Stimulated activated CD4-positive, alpha-beta T cell treated with anti-CD3 and anti-CD28 coated beads, Interleukin-15, amount 100 ng/mL, for 48 hours (primary cell): ENCODE measurements at places on chromosomes 12 and 14.

GRCh38 chr12:5416571-5416970, 15.3 kb upstream of the NTF3 start:
- DNase-seq = no peak

DNA sequence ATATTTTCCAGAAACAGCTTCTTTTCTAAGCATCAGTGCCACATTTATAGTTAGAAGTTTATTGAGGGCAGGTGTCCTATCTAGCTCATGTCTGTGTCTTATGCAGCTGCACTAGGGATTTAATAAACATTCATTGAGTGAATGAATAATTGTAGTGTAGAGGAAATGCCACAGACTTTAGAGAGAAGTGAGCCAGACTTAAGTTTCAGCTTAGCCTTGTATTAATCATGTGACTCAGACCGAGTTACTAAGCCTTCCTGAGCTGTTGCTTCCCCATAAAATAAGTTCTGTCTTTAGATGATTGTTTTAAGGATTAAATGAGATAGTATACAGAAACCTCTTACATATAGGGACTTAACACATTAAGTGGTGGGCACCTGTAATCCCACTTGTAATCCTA, 236.1 kb upstream of the DDHD1 start:
- DNase-seq = no peak

DNA sequence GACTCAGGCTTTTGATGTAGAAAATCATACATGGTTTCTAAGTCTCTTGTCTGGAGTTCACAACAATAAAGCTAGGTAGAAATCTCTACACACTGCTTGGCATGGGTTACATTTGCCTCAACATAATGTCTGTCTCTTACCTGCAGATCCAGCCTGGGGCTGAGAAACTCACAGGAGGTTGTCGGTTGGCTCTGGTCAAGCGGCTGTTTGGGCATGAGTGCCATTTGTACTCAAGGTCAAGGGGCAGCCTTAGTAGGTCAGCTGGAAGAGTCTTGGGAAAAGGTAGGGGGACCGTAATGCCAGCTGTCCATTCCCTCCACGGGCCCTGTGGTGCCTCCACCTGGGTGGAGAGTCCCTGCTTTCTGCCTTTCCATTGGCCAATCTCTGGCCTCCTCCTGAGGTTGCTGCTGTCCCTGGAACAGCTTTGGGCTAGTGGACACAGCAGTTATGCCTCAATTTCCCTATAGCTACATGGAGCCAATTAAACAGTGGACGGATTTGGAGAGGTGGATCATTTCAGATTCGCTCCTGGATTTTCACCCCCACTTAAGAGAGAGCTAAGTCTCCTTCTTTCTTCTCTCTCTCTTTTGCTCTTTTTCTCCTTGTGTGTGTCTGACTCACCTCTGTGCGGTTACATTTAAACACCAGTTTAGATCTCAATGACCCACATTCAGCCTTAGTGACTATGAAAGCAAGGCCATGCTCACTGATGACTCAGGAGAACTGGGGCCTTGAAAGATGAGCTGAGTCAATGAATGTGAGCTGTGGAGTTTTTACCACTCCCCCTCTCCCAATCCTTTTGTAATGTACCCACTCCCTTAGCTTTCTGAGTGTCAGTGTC, 132.8 kb upstream of the HIF1A start:
- peak; percentile 34 for DNase-seq

- no peak for DNase-seq
These were observed 40.1 kb upstream of the WNK1 start for GRCh38 chr12:712172-712863.

DNA sequence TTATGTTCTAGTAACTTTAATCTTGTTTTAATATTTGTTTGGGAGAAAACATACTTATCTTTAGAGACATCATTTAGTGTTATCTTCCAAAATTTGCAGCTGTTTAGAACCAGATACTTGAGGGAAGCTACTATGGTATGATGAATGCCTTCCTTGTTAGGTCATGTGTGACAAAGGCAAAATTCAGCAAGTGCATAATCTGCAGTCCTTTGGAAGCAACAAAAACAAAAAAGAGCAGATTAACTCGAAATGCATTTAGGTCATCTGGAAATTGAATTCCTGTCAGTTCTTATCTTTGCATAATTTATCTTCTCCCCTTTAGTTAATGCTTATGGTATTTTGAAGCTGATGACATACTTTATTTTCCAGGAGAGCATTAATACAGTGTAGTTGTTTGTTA, 3.5 kb downstream of the FBXO34 start:
- DNase-seq = no peak

- no peak for DNase-seq
These were observed 46.2 kb upstream of the DIP2B start for GRCh38 chr12:50458606-50459005.

DNA sequence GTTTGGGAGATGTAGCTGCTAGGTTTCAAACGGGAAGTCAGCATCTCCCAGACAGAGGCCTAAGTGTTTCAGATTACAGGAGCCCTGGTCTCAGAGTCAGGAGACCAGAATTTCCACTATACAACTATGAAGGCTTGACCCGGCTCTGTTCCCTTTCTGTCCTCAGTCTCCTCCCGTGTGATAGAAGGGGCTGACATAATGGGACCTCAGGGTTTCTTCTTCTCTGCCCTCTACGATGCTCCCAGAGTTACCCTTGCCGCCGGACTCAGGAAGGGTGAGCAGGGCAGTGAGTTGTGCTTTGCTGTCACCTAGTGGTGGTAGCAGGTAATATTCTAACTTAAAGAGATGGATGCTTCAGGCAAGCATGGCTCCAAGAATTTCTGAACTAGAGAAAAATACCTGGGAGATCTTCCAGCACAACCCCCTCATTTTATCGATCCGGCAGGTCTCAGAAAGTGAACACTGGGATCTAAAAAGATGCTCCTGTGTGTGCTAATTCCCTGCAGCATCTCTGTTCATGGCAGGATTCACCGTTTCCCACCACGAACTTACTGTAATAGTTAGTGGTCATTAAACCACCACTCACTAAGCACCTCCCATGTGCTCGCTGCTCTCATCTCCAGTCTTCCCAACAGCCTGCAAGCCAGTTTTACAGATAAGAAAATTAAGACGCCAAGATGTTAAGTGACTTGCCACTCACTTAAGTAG, 84.4 kb downstream of the VWF start:
- DNase-seq = peak; percentile 27

GRCh38 chr14:103317976-103318580, 16.0 kb upstream of the EIF5 start:
- no peak for DNase-seq

DNA sequence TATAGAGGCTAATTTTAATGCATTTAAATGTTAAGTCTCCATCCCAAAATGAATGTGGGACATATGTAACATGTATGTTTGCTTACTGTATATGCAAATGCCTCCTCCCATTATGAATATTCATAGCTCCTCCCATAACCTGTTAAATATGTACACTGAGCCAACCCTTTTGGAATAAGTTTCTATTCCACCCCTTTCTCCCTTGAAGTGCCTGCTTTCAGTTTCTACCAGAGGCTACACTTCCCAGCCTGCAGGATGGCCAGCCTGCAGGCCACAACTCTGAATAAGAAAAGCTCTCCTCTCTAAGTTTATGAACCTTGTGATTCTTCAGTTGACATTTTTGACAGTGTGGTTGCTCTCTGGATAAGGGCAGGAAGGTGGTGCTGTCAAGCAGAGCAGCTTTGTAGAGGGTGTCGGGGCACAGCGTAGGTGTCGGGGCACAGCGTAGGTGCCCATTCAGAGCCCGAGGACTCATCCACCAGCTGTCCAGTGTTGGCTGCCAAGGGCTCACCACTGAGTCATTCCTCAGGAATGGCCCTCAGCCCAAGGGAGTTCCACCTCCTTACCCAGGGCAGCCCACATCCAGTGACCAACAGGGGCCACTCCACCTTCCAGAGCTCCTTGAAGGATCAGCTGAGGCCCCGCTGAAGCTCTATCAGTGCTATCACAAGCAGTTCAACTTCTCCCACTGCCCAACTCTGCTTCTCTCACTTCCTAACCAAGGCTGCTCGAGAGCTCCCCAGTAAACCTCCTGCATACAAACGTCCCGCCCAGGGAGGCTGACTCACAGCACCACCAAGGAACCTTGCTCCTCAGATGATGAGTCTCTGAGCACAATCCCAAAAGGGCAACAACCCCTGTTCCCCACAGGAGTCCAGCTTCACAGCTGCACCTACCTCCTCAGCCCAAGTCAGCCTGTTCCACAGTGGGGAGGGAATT, 31.4 kb downstream of the VWF start:
- DNase-seq = no peak

DNA sequence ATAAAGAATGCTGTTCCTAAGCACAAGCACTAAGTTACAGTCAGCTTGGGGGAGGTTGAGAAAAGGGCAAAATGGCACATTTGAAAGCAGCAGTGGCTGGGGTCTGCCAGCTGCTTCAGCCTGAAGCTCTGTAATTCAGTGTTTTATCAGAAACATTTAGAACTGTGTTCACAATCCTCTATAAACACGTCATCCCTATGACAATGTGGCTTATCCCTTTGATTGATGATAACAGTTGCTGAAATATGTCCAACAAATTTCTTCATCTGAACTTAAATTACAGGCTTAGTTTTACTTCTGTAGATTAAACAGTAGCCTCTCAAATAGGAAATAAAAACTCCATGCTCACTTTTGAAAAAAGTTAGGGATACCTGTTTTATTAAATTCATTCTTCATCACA, 108.8 kb downstream of the VEZT start:
- no peak for DNase-seq

- DNase-seq = no peak
These were observed 19.1 kb downstream of the BBS10 start for GRCh38 chr12:76329159-76329558.

- no peak for DNase-seq
These were observed 34.0 kb downstream of the JDP2 start for GRCh38 chr14:75461755-75462349.

- DNase-seq = no peak
These were observed 4.9 kb upstream of the MRPL52 start for GRCh38 chr14:22824711-22825359.
